ENCODE measurements at places on chromosomes 12 and 14.
A peak's percentile ranks its signal among the peaks of the same experiment; 100 is the strongest.

GRCh38 chr12:112716099-112717093 lies 75.2 kb upstream of the RPH3A start:
- peak; percentile 59 for DNase-seq

DNA sequence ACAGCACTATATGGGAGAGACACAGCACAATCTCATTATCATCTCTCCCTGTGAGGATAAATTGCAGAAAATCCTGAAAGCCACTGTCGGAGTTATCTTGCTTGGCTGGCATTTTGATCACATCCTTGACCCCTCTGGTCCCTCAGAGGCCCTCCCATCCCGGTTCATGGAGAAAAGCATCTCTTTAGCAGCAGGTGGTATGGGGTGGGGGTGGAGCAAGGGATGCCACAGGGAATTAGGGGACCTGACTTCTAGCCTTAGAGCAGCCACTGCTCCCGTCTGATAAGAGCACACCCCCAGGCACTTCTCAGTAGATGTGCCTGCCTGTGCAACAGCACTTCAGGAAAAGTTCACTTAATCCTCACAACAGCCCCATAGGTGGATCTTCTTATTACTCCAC lies 38.6 kb downstream of the GRIN2B start:
- DNase-seq = no peak

GRCh38 chr12:120252071-120252906 lies 13.2 kb downstream of the PXN start:
- DNase-seq = no peak

DNA sequence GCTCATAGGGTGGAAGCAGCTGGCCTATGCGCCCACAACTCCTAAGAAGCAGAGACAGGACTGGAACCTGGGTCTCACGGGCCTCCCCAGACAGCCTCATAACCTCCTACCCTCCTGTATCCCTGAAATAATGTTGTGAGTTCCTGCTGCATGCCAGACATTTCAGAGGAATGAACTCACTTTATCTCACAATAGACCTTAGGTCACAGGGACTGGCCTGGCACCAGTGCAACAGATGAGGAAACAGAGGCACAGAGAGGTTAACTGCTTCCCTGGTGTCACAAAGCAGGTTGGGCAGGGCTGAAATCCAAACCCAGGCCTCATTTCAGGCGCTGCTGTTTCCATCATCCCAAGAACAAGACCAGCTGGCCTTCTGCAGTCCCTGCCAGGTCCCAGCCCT lies 5.3 kb downstream of the PHETA1 start:
- no peak for DNase-seq

- DNase-seq = no peak
These were observed 9.0 kb downstream of the KCTD10 start for GRCh38 chr12:109467978-109468676.

DNA sequence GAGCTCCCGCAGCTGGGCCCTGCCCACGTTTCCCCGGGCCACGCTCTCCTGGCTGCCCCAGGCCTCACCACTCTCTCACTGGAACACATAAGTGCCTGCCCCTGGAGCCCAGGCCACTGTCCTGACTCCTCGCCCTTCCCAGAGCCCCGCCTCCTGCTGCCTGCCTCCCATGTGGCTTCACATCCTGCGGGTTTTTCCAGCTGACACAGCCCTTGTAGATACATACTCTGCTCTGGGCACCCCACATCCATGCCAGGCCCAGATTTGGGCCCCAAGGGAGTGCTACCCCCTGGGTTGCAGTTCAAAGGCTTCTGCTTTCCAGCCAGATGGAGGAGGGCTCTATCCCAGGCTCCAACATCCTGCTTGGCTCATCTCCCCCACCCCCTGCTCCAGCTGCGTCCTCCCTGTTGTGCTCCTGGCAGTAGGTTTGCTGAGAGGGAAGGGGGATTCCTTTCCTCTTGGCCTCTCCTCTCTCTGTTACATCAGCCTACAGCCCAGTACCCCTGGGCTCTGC lies 60.1 kb downstream of the TSPAN9 start:
- DNase-seq = no peak

DNA sequence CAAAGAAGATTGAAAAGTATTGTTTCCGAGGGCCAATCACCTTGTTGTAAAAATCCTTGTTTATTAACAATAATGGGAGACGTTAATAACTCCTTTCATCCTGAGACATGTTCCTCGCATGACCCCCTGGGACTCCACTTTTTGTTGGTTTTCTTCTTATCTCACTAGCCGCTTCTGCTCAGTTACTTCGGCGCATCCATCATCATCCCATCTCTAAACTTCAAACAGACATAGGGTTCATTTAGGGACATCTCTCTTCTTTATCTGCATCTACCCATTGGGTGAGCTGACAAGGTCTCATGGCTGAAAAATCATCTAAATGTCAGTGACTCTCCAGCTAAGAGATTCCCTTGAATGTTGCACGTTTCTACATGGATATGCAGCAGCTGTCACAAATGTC lies 252.2 kb downstream of the ANO2 start:
- no peak for DNase-seq

GRCh38 chr12:56661560-56661959 lies 15.8 kb upstream of the ATP5F1B start:
- no peak for DNase-seq

- DNase-seq = no peak
These were observed 231.9 kb downstream of the SLC16A7 start for GRCh38 chr12:59827767-59828166.

GRCh38 chr12:103269946-103270345 lies 225.8 kb downstream of the C12orf42 start:
- no peak for DNase-seq

GRCh38 chr12:95884998-95885397 lies 26.2 kb downstream of the SNRPF start:
- DNase-seq = no peak

DNA sequence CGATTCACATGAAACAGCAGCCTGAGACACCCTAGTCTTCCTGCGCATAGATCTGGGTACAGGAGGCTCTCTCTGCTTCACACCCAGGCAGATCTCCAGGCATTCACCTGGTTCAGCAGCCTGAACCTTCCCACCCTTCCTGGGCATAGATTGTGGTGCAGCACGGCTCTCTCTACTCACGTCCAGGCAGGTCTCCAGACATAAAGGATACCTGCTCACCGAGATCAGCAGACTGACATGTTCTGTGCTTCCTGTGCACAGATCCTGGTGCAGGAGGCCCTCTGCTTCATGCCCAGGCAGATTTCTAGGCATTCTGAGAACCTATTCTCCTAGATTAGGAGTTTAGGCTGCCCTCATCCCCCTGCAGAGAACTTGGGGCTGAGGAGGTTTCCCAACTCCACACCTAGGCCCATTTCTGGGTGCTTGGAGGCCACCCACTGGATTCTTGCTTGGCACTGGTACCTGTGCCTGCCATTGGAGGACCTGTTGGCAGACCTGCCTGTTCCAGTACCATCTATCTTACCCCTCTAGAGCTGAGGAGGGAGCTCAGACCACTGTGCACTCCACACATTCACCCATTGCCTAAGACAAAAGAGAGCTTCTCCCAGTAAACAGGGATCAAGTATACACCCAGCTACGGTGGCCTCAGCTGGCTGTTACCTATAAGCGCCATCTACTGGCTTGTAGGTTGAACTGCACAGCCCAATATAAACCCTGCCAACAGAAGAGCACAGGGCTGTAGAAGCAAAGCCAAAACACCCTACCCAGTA lies 28.0 kb upstream of the GARIN6 start:
- DNase-seq = peak; percentile 73

DNA sequence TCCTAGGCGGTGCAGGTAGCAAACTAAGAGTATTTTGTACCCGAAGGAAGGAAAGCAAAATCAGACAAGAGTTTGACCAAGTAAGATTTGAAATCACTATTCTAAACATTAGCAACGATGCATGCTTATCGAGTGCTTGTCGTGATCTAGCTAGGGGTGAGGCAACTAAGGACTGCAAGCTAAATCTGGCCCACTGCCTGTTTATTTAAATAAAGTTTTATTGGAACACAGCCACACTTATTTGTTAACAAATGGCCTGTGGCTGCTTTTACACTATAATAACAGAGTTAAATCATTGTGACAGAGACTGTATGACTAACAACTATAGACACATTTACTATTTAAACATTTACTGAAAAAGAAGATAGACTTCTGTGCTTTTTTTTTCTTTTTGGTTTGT lies 983.6 kb downstream of the VRK1 start:
- no peak for DNase-seq

DNA sequence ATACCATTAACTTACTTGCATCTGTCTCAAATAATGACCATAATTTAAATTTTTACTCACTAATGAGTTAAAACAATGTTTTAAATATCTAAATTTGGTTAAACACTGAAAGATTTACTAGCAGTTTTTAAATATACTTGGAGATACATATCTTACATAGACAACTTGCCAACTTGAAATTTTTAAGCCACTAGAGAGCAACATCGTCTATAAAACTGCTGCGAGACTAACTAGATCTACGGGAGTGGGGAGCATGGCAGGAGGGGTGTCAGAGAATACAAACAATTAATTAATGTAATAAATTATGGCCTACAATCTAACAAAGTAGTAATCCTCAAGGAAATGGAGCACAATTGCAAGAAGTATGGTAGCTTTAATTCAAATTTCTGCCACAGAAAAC lies 120.4 kb downstream of the LRRIQ1 start:
- DNase-seq = no peak

DNA sequence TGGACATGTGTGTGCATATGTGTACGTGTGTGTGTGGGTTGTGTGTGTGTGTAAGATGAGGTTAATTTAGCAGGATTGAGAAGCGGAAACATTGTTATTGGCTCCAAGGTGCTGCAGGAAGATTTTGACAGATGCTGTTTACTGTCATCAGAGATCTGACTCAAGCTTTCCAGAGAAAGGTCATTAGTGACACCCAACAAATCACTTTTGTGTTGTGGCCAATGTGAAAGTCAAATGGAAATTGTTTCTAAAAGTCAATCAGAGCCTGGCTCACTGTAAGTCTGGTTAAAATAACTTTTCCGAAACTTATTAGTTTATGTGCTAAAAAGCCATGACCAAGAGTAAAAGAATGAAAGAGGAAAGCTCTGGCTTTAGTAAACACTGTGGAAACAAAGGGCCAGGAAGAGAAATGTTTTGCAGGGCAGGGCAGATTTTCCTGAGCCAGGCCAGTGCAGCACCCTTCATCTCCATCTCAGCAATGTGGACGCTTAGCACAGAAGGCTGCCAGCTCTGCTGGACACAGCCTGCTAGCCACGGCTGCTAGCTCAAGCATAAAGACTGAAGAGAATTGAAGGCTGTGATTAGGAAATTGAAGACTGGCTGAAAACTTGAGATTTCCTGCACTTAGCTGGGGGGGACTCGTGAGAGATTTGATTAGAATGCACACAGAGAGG lies 235.8 kb downstream of the NEDD1 start:
- DNase-seq = no peak

DNA sequence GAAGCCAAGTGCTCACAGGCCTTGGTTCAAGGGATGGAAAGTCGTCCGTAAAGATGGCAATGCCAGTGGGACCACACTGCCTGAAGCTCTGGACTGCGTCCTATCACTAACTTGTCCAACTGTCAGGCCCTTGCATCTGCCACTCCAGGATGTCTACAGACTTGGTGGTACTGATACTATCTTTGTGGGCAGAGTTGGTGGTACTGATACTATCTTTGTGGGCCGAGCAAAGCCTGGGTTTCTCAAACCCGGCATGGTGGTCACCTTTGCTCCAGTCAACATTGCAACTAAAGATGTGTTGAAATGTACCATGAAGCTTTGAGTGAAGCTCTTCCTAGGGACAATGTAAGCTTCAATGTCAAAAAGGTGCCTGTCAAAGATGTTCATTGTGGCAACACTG lies 128.4 kb upstream of the SEL1L start:
- DNase-seq = no peak
